Activated CD4-positive, alpha-beta T cell treated with anti-CD3 and anti-CD28 coated beads for 48 hours (primary cell): ENCODE measurements at places on chromosomes 5 and 9.

DNA sequence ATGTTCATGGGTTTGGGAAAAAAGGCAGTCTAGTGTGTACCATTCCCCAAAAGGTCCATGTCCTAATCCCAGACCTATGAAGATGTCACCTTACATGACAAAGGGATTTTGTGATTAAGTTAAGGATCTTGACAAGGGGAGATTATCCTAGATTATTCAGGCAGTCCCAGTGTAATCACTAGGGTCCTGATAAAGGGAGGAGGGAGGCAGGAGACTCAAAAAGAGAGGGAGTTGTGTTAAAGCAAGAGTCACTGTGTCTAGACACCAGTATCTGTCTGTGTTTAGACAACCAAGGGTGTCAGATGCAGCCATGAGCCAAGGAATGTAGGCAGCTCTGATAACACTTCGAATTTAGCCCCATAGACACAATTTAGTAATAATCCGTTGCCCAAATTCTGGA, 49.5 kb downstream of the DPYSL3 start:
- DNase-seq, result no peak

DNA sequence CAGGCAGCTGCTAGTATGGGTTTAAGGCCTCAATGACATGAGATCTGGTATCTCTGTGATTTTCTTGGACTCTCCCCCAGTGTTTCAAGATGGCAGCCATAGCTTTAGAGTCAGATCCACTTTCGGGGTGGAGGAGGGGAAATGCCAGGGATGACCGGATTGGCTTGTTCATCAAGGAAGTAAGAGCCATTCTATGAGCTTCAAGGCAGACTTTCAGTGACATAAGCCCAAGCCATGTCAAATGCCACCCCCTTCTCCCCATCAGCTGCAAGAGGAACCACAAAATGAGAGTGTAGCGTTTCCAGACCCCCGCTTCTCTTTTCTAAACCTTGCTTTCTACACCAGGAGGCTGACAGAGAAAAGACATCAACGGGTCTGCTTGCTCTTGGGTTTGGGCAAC, 271.8 kb downstream of the PSAT1 start:
- no peak for DNase-seq

DNA sequence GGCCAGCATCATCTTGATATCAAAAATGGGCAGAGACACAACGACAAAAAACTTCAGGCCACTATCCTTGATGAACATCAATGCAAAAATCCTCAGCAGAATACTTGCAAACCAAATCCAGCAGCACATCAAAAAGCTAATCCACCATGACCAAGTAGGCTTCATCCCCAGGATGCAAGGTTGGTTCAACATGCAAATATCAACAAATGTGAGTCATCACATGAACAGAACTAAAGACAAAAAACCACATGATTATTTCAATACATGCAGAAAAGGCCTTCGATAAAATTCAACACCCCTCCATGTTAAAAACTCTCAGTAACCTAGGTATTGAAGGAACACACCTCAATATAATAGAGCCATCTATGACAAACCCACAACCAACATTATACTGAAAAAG, 8.5 kb downstream of the MTREX start:
- no peak for DNase-seq

DNA sequence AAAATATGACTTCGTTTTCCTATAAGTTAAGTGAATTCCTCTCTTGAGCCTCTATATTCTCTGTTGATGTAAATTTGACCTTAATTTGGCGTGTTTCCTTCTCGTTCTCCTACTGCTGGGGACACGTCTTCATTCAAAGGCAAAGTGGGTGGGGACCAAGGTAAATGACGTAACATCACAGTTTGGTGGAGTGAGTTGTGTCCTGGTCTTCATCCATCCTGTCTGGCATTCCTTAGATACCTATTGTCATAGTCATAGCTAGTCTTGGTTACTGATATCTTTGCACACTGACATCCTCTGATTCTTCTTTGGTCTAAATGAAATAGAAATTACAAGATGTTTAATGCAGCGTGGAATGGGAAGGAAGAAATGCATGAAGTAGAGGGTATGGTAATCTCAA, 108.5 kb downstream of the NNT start:
- DNase-seq, result no peak

DNA sequence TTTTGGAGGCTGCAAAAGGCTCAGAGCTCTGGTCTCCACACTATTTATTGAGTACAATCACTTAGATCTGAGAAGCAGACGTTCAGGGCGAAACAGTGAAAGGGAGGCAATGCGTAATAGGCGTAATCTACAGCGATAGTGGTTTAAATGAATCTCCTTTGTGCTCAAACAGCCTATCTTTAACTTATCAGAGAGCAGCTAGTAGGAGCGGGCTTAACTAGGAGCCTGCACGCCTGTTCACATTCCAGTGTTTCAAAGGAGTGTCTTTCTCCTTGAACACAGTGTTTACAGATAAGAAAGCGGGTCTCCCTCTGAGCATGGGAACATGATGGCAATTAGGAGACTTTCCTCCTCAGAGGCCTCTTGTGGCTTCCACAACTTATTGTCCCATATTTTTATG, 49.4 kb downstream of the AP3B1 start:
- no peak for DNase-seq

- DNase-seq, result peak; percentile 68
Measured at GRCh38 chr5:142015781-142016533, 3.1 kb upstream of the GNPDA1 start.

GRCh38 chr5:135039271-135040033, 5.4 kb upstream of the PITX1 start:
- no peak for DNase-seq

GRCh38 chr5:7667216-7667767, 183.6 kb downstream of the CFAP90 start:
- DNase-seq, result no peak

- DNase-seq, result no peak
Measured at GRCh38 chr5:139733010-139733688, 62.5 kb upstream of the PSD2 start.

GRCh38 chr5:78640662-78641474, 7.7 kb downstream of the LHFPL2 start:
- no peak for DNase-seq

DNA sequence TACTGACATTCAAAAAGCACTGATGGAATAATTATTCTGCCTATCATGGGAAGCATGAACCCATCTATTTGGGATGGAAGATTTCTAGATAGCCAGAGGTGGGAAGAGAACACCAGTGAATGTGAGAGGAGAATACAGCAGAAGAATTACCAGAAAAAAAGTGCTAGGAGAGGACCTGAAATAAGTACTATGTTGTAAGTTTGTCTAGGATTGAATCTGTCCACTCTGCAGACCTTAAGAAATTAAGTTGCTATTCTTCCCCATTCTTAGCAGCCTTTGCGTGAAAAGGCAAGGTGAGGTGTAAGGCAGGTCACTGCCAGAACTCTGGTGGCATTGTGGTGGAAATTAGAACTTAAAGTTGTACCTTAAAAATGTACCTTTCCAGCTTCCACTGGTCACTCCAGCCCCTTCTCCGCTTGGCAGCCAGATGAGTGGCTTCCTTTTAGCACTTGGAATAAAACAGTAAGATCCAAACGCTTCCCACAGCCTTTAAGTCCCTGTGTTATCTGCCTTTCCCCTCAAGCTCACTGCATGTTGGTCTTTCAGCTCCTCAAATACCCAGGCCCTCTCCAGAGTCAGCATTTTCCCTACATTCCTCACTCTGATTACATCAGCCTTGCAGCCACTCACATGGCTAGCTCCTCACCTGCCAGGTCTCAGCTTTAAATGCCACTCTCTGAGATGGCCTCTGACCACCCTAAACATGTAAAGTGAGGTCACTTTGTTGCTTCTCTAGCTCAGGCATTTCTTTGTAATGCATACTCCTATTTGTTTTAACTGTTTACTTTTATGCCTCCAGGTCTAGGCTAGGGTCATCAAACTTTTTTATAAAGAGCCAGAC, 253.0 kb downstream of the EPB41L4A start:
- DNase-seq, result no peak

DNA sequence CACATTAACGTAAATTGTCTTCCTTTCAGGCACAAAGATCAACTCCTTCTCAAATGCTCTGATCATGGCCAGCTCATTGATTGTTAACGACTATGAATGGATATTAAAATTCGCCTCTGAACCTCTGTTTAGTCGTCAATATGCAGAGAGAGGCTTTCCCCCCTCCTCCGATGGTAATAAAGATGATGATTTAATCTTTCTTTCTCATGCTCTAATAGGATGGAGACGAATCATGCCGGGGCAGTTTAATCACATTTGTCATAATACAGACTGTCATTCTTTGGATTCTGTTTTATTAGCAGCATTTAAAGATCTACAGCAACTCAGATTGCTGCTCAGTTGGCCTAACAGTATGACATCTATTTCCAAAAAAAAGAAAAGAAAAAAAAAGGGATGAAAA, 132.9 kb downstream of the SREK1 start:
- DNase-seq, result no peak

- DNase-seq, result no peak
Measured at GRCh38 chr9:95808011-95808410, 67.5 kb upstream of the ERCC6L2 start.

- DNase-seq, result no peak
Measured at GRCh38 chr5:74864823-74865222, 1.4 kb downstream of the FAM169A start.

GRCh38 chr5:65252977-65253376, 228.7 kb downstream of the ADAMTS6 start:
- DNase-seq, result no peak

DNA sequence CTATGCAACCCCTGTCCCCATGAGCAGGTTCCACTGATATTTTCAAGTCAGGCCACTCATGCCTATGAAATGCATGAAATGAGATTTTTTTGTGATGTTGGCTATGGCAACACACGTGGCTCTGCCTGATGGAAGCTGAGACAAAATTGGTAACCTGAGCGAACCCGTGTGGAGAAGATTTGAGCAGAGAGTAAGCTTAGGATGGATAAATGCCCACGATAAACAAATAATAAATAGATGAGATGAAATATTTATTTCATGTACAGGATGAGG, 153.4 kb upstream of the IER5L start:
- no peak for DNase-seq

DNA sequence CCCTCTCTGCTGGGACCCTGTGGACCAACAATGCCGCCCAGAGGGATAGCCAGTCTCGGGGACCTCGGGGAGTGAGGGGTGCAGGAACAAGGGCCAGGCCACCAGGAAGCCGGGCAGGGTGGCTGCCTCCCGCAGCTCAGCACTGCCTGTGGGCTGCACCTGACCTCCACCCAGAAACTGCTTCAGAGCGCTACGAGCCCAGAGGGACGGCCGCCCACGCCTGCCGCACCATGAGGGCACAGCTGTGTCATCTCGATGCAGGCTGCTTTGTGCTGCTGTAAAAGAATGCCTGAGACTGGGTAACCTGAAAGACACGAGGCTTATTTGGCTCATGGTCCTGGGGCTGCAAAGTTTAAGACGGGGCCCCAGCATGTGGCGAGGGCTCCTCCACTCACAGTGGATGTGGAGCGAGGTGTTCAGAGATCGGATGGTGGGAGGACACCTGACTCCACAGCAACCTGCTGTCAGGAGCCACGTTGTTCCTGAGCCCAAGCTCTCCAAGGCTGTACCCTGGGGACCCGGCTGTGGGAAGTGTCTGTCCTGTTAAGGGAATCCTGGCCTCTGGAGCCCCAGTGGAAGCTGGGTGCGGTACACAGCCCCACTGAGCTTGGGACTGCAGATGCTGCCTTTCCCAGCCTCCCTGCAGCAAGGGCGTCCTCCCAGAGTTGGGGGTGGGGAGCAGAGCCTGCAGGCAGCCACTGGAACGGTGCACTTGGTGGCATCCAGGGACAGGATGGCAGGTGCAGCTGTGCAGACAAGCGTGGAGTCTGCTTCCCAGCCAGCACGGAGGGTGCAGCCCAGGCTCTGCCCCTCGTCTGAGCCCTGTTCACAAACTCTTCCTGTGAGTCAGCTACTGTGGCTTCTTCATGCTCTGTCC, 11.8 kb upstream of the ZDHHC11 start:
- DNase-seq, result no peak

- peak; percentile 24 for DNase-seq
Measured at GRCh38 chr9:19102181-19102630, 498 bp downstream of the HAUS6 start.

GRCh38 chr9:130101915-130102314, 48.2 kb downstream of the GPR107 start:
- DNase-seq, result no peak

- DNase-seq, result peak; percentile 81
Measured at GRCh38 chr9:121686930-121687541, 35.6 kb downstream of the DAB2IP start.

- no peak for DNase-seq
Measured at GRCh38 chr9:95270790-95271189, 46.7 kb downstream of the FANCC start.

DNA sequence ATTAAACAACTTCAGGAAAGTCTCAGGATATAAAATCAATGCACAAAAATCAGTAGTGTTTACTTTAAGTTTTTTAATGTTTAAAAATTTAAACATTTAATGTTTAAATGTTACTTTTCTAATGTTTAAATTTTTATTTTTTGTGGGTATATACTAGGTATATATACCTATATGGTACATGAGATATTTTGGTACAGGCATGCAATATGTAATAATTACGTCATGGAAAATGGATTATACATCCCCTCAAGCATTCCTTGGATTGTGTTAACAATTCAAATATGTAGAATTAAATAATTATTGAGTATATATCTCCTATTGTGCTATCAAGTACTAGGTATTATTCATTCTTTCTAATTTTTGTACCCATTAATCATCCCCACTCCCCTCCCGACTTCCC, 291.3 kb downstream of the TMEM232 start:
- DNase-seq, result no peak

- no peak for DNase-seq
Measured at GRCh38 chr9:38007016-38007415, 62.0 kb downstream of the SHB start.

DNA sequence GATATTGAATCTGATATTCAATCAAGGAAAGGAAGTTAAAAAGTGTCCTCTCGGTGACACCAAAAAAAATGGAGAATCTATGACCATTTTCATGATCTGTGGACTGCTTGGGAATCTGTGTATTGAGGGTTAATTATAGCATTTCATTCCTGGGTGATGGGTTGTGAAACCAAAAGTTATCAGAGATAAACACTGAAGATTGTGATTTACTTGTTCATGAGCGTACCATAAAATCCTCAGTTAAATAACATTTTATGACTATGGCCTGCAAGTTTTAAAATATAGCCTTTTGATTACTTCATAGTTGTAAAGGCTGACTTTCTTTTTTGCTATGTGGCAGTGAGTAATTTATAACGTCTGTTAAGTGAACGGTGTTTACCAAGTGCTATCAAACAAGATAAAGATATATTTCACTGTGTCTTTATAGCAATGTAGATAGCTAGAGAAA, 267.9 kb upstream of the SEMA6A start:
- no peak for DNase-seq
